PC-3 (cell line): ENCODE measurements at places on chromosomes 6 and 20. TPM values are rescaled to one million over a fixed set of nuclear protein-coding genes. Genes with fewer than 3 reads are reported as not detected.
A peak's percentile ranks its signal among the peaks of the same experiment; 100 is the strongest.

- DNase-seq: peak; percentile 78
- H3K4me3 ChIP-seq: peak overlapping the region; percentile 69
- no peaks in the 10 kb centered on the region for H3K27me3 ChIP-seq
- H3K4me1 ChIP-seq: no peaks in the 10 kb centered on the region
- peak overlapping the region; percentile 73 for H3K27ac ChIP-seq
These were observed 113.5 kb upstream of the BTN3A2 start for GRCh38 chr6:26251354-26252076.

DNA sequence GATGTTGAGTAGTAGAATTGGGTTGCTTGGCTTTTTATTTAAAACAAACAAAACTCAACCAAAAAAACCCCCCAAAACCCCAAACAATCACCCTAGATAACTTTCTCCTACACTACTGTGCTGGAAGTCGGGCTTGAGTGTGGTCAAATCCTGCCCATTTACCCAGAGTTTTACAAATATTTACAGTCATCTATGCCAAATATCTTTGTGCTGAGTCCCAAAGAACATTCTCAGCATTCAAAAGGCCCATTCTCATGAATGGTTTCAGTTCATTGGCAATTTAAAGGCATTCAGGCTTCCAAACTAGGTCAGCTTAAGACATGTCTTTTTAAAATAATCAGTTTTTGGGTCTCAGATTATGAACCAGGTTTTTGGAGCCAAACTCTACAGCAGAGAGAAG lies 1.8 kb downstream of the RNF144B start:
- peaks cover 33% of the 10 kb centered on the region for H3K4me1 ChIP-seq
- no peaks in the 10 kb centered on the region for H3K27me3 ChIP-seq
- peak; percentile 90 for DNase-seq
- no peaks in the 10 kb centered on the region for H3K36me3 ChIP-seq

DNA sequence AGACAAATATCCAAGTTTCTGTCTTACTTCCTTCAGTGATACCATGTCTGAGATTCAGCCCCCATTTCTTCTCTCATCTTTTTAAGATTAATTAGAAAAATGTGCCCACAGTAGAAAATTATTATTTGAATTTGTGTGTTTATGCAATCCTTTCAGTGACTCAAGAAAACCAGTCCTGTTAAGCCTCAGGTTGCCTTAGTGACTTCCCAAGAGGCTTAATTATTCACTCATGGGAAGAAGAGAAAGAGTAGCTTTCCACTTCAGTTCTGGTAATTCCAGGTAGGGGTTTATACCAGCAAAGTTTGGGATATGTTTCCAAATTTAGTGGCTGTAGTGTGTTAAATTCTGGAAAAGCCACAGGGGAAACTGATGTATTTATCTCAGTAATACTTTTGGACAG lies 149.1 kb downstream of the RIMS1 start:
- H3K4me3 ChIP-seq: no peak overlapping the region
- no peak for DNase-seq
- H3K4me1 ChIP-seq: no peaks in the 10 kb centered on the region
- no peak overlapping the region for H3K27ac ChIP-seq
- 0 out of 2 replicates have a peak, but pooled peaks cover 2% of the 10 kb centered on the region for H3K27me3 ChIP-seq
- no peaks in the 10 kb centered on the region for H3K36me3 ChIP-seq

DNA sequence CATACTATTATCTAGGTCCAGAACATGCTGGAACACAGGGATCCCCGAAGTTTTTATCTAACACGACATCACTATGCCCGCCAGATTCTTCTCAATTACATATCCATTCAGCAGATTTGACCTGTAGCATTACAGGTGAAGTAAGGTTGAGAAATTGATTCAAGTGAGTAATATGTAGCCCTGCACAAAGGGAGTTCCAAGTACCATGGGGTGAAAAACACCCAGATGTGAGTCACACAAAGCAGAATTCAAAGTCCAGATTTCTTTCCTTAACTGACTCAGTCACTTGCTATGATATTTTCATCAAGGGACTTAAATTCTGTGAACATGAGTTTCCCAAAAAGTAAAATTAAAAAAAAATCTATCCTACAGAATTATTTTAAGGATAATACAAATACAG lies 655.4 kb upstream of the PTCHD4 start:
- peak overlapping the region; percentile 79 for H3K27ac ChIP-seq
- DNase-seq: peak; percentile 93
- no peaks in the 10 kb centered on the region for H3K36me3 ChIP-seq
- no peak overlapping the region for H3K4me3 ChIP-seq
- no peaks in the 10 kb centered on the region for H3K27me3 ChIP-seq

DNA sequence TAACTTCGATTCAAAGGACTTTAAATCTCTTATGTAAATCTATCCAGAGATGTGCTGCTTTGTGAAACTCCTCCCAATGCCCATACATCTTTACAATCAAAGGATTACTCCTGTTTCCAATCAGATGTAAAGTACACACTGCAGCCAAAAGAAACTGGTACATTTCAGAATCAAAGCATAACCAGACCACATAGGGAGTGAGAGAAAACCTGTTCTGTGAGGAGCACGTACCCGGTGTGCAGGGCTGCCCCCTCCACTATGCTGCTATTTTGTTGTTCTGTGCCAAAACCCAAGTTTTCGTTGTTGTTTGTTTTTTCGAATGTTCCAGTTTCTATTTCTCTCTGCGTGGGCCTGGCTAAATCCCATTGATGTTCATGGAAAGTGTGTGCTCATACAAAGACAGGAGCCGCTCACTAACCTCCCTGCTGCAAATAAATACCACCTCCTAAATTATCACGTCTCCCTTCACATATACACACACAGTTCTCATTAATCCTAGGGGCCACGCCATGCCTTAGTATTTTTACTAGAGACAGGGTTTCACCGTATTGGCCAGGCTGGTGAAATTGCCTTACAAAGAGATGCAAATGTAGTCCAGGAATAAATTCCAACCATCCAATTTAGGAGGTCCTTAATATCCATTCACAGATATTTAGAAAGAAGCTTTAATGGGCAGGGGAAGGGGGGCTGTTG lies 52.9 kb downstream of the ATP9A start:
- no peak overlapping the region for H3K4me3 ChIP-seq
- H3K27ac ChIP-seq: 0 out of 2 replicates have a peak overlapping the region, but pooled peaks have one; percentile 3

- H3K4me3 ChIP-seq: peak overlapping the region; percentile 82
- peak; percentile 59 for DNase-seq
- peaks cover 24% of the 10 kb centered on the region for H3K4me1 ChIP-seq
- peak overlapping the region; percentile 55 for H3K27ac ChIP-seq
These were observed 26.5 kb upstream of the BTBD3 start for GRCh38 chr20:11891077-11891775.

GRCh38 chr6:149150801-149151398 lies 166.6 kb upstream of the TAB2 start:
- no peaks in the 10 kb centered on the region for H3K27me3 ChIP-seq
- no peaks in the 10 kb centered on the region for H3K4me1 ChIP-seq
- H3K27ac ChIP-seq: no peak overlapping the region

GRCh38 chr6:113644861-113645575 lies 212.1 kb upstream of the MARCKS start:
- H3K4me3 ChIP-seq: no peak overlapping the region
- H3K36me3 ChIP-seq: no peaks in the 10 kb centered on the region
- peaks cover 35% of the 10 kb centered on the region for H3K4me1 ChIP-seq
- peak; percentile 78 for DNase-seq
- H3K27me3 ChIP-seq: no peaks in the 10 kb centered on the region

- H3K36me3 ChIP-seq: no peaks in the 10 kb centered on the region
- no peaks in the 10 kb centered on the region for H3K4me1 ChIP-seq
- no peaks in the 10 kb centered on the region for H3K27me3 ChIP-seq
These were observed 45.2 kb downstream of the HDGFL1 start for GRCh38 chr6:22614547-22614946.

DNA sequence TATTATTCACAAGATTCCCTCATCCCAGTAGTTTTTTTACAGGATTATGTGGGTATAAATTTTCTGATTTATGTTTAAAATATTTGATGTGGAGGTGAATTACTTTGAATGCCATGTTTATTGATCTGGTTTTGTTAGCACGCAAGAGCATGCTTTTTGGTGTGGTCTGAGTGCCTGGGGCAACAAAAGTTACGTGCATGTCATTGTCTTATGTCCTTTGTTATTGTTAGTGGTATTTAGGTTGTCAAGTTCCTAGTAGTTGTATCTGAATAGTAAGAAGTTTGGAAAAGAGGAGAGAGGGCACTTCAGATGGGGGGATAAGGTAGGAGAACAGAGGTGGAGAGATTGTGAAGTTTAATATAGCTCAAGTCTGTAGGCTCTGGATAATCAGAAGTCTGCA lies 95.0 kb downstream of the ATRN start:
- no peak for DNase-seq
- H3K4me1 ChIP-seq: no peaks in the 10 kb centered on the region; the same call in 1 of the 2 replicates
- H3K27me3 ChIP-seq: no peaks in the 10 kb centered on the region
- no peaks in the 10 kb centered on the region; the same call in none of the 2 replicates for H3K36me3 ChIP-seq

DNA sequence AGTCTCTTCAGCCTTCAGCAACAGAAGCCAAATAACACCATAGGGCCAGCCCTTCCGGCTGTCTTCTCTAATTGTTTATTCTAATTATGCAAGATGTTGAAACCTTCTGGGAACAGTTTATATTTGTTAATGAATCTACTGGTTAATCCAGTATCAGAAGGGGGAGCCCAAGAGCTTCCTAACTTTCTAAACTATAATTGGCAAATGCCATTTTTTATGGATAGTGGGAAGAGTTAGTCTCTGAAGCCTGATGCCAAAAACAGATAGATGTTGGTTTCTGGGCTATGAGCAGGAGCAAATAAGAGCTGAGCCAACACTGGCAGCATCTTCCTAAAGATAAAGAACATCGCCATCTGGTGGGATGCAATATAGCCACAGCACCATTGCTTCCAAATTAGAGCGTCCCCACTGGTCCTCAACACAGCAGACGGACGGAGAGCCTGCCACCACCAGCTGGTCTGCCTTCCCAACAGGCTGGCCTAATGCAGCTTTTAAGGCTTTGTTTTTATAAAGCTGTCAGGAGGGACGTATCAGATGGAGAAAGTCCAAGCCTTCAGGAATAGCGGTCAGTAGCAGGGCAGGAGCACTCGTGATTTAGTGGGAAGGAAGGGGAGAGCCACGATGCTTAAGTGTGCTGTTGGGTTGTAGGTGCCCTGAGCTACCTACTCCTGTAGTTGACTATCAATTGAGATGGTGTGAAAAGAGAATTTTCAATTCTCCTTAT lies 118.8 kb downstream of the RALGAPA2 start:
- H3K27me3 ChIP-seq: no peaks in the 10 kb centered on the region
- no peak overlapping the region for H3K27ac ChIP-seq
- H3K4me3 ChIP-seq: no peak overlapping the region
- DNase-seq: peak; percentile 62
- no peaks in the 10 kb centered on the region for H3K36me3 ChIP-seq
- H3K4me1 ChIP-seq: no peaks in the 10 kb centered on the region

DNA sequence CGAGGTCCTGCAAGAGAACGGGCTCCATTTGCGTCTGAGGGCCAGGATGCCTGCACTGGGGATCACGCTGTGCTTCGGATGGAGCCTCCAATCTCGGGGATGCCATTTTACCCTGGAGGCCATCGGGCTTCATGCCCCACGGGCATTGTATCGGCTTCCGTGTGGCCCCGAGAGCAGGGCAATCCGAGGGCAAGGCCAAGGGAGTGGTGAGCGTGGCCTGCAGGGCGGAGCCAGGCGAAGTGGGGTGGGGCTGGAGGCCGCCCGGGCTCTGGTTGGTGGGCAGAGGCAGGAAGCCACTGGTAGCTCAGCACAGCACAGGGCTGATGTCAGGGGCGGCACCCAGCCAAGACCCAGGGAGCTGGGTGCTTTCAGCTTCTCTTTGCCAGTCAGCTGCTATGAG lies 57.5 kb upstream of the BHLHE23 start:
- H3K27me3 ChIP-seq: peaks cover 14% of the 10 kb centered on the region; the same call in 1 of the 2 replicates
- no peaks in the 10 kb centered on the region for H3K4me1 ChIP-seq
- H3K27ac ChIP-seq: no peak overlapping the region
- no peak overlapping the region for H3K4me3 ChIP-seq
- no peak for DNase-seq

- no peaks in the 10 kb centered on the region for H3K27me3 ChIP-seq
- H3K36me3 ChIP-seq: no peaks in the 10 kb centered on the region
- peak overlapping the region; percentile 85 for H3K4me3 ChIP-seq
- no peak for DNase-seq
- peak overlapping the region; percentile 45 for H3K27ac ChIP-seq
These were observed 1.1 kb downstream of the AGPAT4 start for GRCh38 chr6:161272635-161273273.

- H3K27me3 ChIP-seq: no peaks in the 10 kb centered on the region
- DNase-seq: no peak
- no peak overlapping the region for H3K27ac ChIP-seq
- peaks cover 13% of the 10 kb centered on the region for H3K4me1 ChIP-seq
These were observed 237.2 kb upstream of the BMP2 start for GRCh38 chr20:6530254-6530653.

DNA sequence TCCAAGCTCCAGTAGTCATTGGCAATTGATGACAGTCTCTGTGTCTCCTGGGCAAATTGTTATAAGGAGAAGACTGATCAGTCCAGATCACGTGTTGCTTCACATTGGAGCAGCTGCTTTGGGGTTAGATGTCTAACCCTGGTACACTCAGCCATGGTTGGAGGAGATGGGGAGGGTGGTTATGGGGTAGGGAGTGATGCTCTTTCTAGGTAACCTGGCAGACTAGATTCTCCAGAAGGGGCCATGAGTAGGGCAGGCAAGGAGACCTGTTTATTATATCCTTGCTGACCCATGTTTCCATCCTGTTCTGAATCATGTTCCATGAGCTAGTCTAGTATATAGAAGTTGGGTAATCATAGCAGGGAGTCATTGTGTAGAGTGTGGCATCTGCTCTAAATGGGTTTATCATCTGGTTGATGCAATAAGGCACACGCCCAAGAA lies 50.8 kb upstream of the BACH2 start:
- no peak overlapping the region for H3K27ac ChIP-seq
- no peaks in the 10 kb centered on the region for H3K4me1 ChIP-seq
- DNase-seq: no peak
- no peaks in the 10 kb centered on the region for H3K36me3 ChIP-seq

DNA sequence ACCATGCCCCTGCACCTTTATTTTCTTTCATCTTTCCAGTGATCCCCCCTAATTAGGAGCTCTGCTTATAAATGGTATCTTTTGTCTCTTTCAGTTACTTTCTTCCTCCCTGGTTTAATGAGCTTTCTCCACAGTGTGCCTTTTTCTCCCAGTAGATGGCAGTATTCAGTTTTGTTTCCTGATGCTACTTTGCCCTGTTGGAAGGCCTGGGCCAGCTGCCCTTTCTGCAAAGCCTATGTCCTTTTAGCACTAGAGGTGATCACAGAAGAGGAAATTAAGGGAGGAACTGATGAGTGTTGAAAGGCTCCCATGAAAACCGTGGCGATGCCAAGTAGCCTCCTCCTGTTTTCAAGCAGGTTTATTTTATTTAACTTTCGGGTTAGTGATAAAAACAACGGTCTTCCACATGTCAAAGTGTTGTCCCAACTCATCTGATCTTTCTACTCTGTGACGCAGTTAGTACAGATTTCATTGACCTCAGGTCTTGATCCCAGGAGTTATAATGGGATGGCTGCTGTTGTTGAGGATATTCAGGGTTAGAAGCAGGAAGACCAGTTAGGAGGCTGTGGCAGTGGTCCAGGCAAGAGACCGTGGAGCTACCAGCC lies 184.2 kb upstream of the BMP2 start:
- H3K4me3 ChIP-seq: no peak overlapping the region
- no peaks in the 10 kb centered on the region for H3K36me3 ChIP-seq
- peak overlapping the region; percentile 15; the same call in 1 of the 2 replicates for H3K27ac ChIP-seq
- no peaks in the 10 kb centered on the region for H3K27me3 ChIP-seq
- DNase-seq: peak; percentile 79

GRCh38 chr6:105035299-105035698 lies 78.4 kb downstream of the LIN28B start:
- no peaks in the 10 kb centered on the region for H3K36me3 ChIP-seq
- H3K4me3 ChIP-seq: no peak overlapping the region
- H3K27ac ChIP-seq: no peak overlapping the region
- no peak for DNase-seq
- H3K4me1 ChIP-seq: no peaks in the 10 kb centered on the region

IGF2R gene
- total RNA-seq: 31.5 and 37.2 TPM in 2 replicates

CCN5 gene
- 0.26 TPM in 1 of 2 replicates, not detected in the other for total RNA-seq

PTP4A1 gene
- total RNA-seq: 29.9 and 45.7 TPM in 2 replicates

SLC22A16 gene
- total RNA-seq: not detected in 2 replicates

OR2B6 gene
- total RNA-seq: not detected in 2 replicates

CRYBG1 gene
- total RNA-seq: 19.9 and 22.2 TPM in 2 replicates

FAM184A gene
- 1.2 and 4.4 TPM in 2 replicates for total RNA-seq

CLPSL2 gene
- total RNA-seq: not detected in 2 replicates
